ENCODE measurements at places on chromosomes 6 and 20.

DNA sequence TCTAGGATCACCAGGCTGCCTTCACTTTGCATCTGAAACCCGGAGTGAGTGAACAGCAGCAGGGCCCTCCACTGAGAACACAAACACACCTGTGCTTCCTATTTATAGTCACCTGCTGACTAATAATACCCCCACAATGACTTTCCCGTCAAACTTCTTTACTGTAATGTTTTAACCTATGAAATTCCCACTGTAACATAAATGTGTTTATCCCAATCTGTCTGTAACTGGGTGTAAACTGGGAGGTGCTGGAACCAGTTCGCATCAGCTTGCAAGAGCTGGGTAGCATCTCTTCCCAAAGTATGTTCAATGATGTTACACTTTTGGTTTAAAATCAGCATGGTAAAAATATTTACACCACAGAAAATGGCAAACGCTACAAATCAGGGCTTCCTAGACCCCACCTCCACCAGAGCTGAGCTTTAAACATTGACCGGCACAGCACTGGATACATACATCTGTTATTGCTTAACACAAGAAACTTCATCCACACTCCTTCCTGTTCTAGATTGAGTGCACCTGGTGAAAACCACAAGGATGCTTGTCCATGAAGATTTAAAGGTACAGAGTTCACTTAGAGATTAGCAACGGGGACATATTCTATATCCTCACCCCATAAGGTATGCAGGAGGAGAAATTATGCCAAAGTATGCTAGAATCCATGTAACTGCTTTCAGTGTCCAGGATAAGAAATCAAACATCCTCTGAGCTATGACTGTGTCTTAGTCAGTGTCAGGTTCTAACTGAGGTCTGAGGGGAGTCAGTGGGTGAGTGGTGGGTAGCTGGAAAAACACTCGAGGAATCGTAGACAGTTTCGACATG is 79.0 kb downstream of the ALDH8A1 start:
- DNase-seq = no peak

DNA sequence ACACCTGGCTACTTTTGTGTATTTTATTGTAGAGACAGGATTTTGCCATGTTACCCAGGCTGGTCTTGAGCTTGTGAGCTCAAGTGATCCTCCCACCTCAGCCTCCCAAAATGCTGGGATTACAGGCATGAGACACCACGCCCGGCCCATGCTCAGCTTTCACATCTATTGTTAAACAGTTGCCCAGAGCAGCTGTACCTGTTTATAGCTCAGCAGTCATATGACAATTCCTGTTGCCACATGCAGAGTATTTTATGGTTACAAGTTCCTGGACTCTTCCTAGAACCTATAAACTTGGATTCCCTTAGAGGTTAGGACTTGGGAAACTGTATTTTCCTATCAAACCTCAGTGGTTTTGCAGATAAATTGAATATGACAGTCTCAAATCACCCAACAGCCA is 188.3 kb upstream of the KCNG1 start:
- DNase-seq = no peak

DNA sequence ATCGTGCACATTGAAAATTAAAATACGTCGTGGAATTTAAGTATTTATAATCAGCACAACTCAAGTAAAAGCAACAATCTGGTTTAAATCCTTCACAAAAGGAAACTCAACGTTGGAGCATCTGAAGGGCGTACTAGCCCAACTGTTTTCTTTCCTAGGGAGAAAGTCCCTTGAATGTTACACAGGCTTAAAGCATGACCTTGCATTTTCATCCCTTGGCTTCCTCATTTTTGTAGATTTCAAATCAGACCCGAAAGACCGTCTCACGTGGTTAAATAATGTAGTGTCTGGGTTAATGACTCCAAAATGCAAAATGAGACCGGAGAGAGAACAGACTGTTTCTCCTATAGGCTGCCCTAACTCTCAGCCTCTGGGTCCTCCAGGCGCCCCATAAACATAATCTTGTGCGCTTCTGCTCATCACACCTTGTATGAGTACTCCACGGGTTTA is 249.2 kb upstream of the RREB1 start:
- no peak for DNase-seq

DNA sequence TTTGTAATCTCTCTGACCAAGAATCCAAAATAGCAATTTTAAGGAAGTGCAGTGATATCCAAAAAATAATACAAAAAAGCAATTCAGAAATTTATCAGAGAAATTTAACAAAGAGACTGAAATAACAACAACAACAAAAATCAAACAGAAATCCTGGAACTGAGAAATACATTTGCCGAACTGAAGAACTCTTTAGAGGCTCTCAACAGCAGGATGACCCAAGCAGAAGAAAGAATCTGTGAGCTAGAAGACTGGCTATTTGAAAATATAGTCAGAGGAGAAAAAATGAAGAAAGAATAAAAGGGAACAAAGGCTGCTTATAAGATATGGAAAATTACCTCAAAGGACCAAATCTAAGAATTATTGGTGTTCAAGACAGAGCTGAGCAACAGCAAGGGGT is 22.6 kb downstream of the GABRR1 start:
- DNase-seq = no peak

- no peak for DNase-seq
These were observed 40.0 kb downstream of the NOL4L start for GRCh38 chr20:32544893-32545840.

- DNase-seq = no peak
These were observed 121.2 kb downstream of the SULF2 start for GRCh38 chr20:47664068-47664437.

- DNase-seq = no peak
These were observed 265.2 kb downstream of the QKI start for GRCh38 chr6:163679753-163680152.

- no peak for DNase-seq
These were observed 15.1 kb upstream of the CCR6 start for GRCh38 chr6:167107787-167108186.

GRCh38 chr20:2305946-2306345 is 10.1 kb downstream of the TGM3 start:
- peak; percentile 96 for DNase-seq

- no peak for DNase-seq
These were observed 96.4 kb downstream of the TULP4 start for GRCh38 chr6:158408552-158409130.

DNA sequence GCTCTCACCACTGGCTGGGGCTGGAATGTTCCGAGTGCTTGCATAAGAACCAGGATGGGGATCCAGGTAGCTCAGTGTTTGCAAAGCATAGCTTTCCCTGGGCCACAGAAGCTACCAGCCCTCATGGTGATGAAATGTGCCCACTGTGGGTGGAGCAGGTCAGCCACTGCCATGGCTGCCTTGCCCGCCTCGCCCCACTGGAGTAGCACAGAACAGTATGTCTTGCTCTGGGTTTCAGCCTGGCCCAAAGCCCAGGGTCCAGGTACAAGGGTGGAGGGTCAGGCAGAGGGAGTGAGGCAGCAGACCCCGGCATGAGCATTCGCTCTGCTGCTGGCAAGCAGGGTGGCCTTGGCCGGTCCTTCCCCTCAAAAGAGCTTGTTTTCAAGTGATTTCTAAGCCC is 34.7 kb downstream of the KCNK17 start:
- no peak for DNase-seq

DNA sequence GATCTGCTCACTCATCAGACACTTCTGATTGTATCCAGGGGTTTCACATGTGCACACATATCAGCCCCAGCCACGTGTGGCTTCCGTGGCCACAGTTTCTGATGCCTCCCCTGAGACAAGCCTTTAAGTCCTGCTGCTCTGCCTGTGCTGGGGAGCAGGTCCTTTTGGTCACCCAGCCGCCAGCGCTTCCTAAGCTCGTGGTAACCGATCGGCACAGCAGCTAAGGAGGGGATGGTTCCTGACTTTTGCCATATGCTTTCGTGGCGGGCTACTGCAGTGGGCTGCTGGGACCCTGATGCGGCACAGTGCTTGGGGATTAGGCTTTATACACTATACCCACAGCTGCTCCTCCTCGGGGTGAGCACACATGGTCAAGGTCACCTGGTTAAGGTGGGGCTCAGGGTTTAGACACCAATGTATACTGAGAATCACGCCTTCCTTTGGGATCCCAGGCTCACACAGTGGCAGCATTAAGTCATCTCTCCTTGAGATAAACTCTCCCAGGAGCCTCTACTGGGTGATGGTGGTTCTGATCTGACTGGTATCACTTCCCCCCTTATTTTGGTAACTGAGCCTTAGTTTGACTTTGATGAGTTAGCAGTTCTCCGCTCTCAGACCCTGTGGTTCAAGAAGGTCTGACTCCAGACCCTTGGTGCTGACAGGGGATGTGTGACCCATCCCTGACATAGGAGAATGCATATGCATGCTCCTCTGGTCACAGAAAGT is 85.9 kb upstream of the KCNG1 start:
- no peak for DNase-seq

GRCh38 chr6:161749576-161749975 is 475.7 kb upstream of the AGPAT4 start:
- no peak for DNase-seq

DNA sequence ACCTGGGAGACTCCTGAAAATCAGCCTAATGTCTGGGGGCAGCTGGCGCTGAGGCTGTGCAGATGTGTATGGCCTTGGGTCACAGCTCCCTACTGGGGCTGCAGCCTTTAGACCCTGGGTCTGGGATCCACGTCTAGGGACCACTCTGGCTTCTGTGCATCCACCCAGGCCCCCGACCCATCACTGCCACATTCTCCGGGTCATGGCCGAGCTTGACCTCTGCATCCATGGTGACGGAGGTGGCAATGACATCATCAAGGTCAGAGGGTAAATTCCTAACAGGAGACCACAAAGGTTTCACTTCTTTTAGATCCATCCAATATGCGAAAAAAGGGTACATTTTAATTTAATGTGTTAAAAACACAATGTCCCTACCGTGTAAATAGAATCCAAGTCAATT is 14.5 kb upstream of the PCMTD2 start:
- no peak for DNase-seq

DNA sequence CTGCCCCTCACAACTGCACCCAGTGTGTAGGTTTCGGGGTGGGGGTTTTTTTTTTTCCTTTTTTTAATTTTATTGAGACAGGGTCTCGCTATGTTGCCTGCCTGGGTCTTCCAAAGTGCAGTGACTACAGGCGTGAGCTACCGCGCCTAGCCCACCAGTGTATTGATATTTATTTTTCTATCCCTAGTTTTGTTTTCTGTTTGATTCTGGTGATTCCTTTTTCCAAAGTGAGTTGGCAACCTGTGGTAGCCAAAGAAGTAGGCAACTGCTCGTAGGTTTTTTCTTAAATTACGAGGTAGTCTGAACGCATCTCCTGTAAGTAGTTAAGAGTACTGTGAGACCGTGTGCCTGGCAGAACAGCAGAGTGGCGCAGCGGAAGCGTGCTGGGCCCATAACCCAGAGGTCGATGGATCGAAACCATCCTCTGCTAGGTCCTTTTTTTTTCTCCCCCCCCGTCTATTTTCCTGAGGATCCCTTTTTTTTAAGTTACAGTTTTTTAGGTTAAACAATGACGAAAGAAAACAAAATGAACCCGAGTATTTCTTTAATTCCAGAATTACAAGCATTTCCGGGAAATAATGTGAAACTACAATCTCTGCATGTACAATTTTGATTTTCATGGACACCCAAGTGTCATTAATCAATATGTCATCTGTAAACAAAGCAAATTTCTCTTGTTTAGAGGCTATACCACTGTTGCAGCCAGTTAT is 78.7 kb upstream of the BTN3A2 start:
- DNase-seq = peak; percentile 87

DNA sequence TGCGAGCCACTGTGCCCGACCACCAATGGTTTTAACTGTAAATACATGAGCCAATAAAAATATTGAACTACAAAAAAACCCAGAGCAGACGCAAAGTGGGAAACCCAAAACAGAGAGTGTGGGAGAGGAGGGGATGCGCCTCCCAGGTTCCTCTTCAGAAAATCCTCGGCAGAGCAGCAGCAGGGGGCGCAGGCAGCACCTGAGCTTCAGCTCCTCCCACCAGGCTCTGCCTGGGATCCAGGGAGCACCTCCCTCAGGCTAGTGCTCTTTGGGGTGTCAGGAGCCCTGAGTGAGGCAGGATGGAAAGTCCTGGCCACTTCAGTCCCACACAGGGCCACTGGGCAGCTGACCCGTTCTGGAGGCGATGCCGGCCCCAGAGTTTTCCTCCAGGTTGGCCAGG is 536.9 kb upstream of the CDH4 start:
- no peak for DNase-seq

DNA sequence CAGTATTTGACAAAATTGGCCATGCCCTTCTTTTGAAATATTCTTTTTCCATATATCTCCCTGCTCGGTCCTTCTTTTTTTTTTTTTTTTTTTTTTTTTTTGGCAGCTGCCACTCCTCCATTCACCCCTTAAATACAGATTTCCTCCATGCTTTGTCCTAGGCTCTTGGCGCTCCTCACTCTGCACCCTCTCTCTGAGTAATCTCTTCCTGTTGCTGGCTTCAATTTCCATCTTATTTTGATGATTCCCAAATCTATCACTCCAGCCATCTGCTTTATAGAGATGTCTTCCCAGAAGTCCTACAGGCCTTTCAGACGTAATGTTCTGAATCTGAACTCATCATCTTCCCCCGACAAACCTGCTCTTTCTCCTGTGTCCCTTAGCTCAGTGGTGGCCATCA is 12.8 kb upstream of the KLHL32 start:
- no peak for DNase-seq

DNA sequence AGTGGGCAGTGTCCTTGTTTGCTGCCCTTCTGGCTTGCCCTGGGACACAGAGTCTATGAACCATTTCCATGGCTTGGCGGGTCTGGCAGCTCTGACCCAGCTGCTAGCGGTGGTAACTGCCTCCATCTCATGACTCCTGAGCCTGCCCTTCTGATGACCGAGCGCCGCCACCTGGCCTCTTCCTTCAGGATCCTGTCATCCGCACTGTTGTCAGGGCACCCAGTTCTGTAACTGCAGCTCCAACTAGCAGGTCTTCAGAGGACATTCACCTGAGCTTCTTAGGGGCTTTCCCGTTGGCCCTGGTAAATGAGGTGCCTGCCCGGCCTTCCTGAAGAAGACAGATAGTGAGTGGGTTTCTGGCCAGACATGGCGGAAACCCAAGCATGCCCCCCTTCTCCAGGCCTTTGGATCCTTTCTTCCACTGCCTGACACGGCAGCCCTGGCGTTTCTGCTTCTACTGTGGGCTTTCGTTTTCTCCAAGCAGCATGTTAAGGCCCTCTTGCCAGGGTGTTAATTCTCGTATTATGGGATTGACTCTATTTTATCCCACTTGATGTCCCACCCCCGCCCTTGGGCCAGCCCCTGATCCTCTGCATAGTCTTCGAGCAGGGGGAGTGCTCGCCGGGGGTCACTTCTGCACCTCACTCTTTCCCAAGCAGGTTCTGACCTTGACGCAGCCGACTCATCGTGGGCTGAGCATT is 24.7 kb downstream of the PACSIN1 start:
- peak; percentile 58 for DNase-seq

- DNase-seq = no peak
These were observed 32.3 kb upstream of the HSF2 start for GRCh38 chr6:122367171-122367570.

DNA sequence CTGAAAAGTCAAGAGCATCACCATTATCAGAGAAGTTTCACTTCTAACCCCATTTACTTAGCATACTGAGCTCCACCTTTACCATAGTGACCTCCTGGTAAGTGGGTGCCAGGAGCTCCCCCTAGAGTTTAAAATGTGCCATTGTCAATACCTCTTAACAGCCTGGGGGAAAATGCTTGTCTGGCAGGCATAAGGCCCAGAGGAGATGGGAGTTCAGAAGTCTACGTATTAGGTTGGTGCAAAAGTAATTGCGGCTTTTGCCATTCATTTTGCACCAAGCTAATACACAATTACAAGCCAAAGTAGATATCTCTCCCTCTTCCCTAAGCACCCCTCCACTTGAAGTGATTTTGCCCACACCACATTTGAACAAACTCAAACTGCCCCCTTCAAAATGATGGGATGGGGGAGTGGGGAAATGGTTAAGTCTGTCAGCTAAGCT is 919.0 kb downstream of the KIF16B start:
- DNase-seq = peak; percentile 48

Measured in NCI-H1417 (cell line).